AG08396 (cell line): ENCODE measurements at places on chromosomes 1 and 21.

GRCh38 chr1:198498881-198499280 is 41.6 kb downstream of the ATP6V1G3 start:
- DNase-seq = no peak

GRCh38 chr1:30655672-30656071 is 67.7 kb downstream of the MATN1 start:
- DNase-seq = no peak

DNA sequence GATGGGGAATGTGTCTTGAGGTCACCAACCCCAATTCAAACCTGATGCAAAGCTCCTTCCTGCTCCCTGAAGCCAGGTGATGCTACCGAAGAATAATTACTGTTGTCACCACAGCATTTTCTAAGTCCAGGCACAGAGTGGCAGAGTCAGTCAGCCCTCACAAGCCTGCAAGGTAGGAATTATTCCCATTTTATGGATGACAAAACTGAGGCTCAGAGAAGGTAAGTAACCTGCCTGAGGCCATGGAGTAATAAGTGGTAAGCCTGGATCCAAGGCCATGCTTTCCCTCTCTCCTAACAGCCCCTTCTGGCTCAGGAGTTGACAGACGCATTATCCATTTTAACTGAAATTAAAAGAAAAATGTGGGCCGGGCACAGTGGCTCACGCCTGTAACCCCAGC is 23.0 kb downstream of the CTNNBIP1 start:
- no peak for DNase-seq

DNA sequence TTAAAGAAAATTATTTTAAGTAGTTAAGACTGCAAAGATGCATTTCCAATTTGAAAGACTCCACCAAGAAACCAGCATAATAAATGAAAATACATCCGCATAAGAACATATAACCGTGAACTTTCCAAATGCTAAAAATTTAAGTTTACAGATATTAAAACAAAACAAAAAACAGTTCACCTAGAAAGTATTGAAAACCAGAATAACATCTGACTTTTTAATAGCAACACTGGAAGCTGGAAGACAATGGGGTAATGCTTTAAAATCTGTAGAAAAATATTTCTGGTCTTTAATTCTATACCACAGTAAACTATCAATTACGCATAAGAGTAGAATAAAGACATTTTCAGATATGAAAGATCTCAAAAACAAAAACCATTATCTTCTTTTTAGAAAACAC is 79.3 kb upstream of the COL24A1 start:
- no peak for DNase-seq

DNA sequence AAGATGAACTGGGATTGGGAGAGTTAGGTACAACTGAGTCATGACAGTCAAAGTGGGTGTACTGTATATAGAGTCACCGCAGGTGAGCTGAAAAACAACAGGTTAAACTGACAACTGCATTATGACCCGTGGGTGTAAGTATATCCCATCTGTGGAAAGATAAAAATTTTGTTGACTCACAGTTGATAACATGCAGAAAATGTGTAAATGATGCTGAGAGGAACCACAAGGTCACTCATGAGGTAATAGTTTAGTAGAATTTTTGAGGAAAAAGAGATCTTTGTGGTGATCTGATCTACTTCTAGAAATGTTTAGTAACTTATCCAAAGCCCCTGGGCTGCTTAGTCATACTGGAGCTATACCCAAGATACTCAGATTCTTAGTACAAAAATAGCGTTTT is 838 bp downstream of the OR2C3 start:
- DNase-seq = no peak

- no peak for DNase-seq
Observed at GRCh38 chr1:76955652-76956051, 88.4 kb downstream of the ST6GALNAC5 start.
